ENCODE measurements at places on chromosomes 11 and 22.
A peak's percentile ranks its signal among the peaks of the same experiment; 100 is the strongest.

DNA sequence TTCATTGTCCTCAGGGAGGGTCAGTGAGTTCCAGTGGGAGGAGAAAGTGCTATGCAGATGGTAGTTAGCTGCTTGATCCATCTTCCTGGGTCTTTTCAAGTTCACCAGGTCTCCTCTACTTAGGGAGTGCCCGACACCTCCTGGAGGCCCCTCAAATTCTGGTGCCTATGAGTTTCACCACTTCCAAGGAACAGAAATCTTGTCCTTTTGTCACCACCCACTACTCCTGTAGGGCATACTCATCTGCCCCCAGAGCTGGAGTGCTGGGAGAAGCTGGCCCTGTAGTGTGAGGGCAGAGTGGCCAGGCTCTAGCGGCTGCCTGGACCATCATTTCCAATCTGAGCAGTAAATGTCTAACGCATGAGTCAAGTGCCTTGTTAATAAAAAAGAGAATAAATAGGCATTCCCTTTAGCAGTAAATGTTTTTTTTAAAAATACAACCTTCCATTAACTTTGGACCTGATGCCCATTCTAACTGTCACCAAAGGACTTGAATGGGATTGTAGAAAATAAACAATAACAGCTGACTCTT is 12.5 kb downstream of the IRAG1 start:
- no peak for DNase-seq
- no peaks in the 10 kb centered on the region for H3K36me3 ChIP-seq
- H3K27ac ChIP-seq = no peak overlapping the region
- no peak overlapping the region for H3K4me3 ChIP-seq
- peaks cover 37% of the 10 kb centered on the region for H3K27me3 ChIP-seq

GRCh38 chr11:66922551-66922950 is 35.6 kb downstream of the PC start:
- no peaks in the 10 kb centered on the region for H3K36me3 ChIP-seq
- H3K27me3 ChIP-seq = peaks cover 7% of the 10 kb centered on the region
- no peak overlapping the region for H3K27ac ChIP-seq
- H3K4me3 ChIP-seq = no peak overlapping the region

GRCh38 chr11:91791171-91791468 is 433.5 kb upstream of the FAT3 start:
- DNase-seq = no peak
- H3K27me3 ChIP-seq = no peaks in the 10 kb centered on the region
- H3K36me3 ChIP-seq = no peaks in the 10 kb centered on the region
- H3K4me1 ChIP-seq = peaks cover 3% of the 10 kb centered on the region
- peak overlapping the region; percentile 48 for H3K27ac ChIP-seq
- H3K4me3 ChIP-seq = no peak overlapping the region

- peak; percentile 87 for DNase-seq
- H3K36me3 ChIP-seq = peaks cover 35% of the 10 kb centered on the region
- H3K27me3 ChIP-seq = no peaks in the 10 kb centered on the region
- H3K27ac ChIP-seq = peak overlapping the region; percentile 80
Measured at GRCh38 chr22:30324014-30324730, 2.6 kb downstream of the TBC1D10A start.

DNA sequence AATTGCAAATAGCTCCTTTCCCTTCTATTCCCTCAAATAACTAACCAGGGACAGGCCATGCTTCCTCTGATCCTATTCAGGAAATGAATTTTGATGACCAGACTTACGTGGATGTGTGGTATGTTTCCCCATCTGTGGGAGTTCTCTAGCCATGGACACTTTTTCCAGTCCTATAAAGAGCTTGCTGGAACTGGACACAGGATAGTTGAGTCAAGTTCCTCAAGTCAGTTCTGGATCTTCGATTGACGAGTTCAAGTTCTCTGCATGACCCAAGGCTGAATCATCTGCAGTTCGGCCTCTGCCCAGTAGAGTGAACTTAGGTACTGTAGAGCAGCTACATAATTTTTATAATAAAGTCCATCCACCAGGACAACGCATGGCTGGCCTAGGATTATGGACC is 52.7 kb upstream of the CCND1 start:
- H3K4me3 ChIP-seq = no peak overlapping the region
- DNase-seq = no peak
- no peak overlapping the region for H3K27ac ChIP-seq
- peaks cover 31% of the 10 kb centered on the region for H3K27me3 ChIP-seq

DNA sequence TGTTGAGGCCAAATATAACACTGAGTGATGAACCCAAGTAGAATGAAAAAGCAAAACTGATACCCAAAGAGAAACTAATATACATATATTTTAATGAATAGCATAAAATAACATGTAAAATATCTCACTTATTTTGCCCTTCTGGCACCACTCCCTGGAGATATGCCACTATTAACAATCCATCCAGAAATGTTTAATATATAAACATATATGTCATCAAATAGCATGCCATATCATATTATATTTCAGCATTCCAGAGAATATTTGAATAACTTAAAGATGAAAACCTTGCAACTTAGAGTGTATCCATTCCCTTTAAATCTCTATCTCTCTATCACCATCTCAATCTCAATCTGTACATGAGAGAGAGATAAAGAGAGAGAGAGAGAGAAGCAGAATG is 1073.3 kb upstream of the RAG2 start:
- H3K36me3 ChIP-seq = no peaks in the 10 kb centered on the region
- H3K27ac ChIP-seq = no peak overlapping the region
- no peaks in the 10 kb centered on the region for H3K4me1 ChIP-seq
- H3K4me3 ChIP-seq = no peak overlapping the region
- DNase-seq = no peak

DNA sequence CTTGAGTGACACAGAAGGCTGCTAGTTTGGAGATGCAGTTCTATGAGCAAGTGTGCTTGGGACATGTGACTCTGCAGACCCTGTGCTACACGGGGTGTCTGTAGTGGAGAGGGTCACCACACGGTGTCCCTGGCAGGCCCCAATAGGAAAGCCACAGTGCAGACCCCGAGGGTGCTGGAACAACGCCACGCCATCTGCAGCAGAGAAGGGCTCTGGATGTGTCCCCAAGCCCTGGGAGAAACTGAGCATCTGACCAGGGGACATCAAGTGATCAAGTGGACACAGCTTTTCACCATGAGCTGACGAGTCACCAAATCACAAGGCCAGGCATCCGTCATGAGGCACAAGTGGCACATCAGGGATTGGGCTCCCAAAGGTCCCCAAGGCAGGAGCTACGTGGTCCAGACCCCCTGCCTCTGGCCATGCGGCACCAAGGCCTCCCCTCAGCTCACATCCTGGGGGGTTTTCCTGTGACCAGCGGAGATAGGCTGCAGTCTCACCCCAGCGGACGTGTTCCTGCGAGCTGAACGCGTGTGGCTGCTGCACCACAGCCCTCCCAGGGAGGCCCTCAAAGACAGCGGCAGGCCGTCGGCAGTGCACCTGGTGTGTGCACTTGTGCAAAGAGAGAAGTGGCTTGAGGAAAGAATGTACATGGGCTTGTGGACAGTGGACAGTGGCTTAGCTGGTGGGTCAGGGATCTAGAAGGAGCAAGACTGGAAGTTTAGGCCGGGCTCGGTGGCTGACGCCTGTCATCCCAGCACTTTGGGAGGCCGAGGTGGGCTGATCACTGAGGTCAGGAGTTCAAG is 96.7 kb downstream of the RPS6KA4 start:
- no peaks in the 10 kb centered on the region for H3K4me1 ChIP-seq
- no peak overlapping the region for H3K27ac ChIP-seq
- no peaks in the 10 kb centered on the region for H3K36me3 ChIP-seq
- no peak overlapping the region for H3K4me3 ChIP-seq
- no peak for DNase-seq

GRCh38 chr11:786235-787083 is 3.4 kb downstream of the CEND1 start:
- H3K27me3 ChIP-seq = no peaks in the 10 kb centered on the region
- no peak overlapping the region for H3K27ac ChIP-seq
- H3K36me3 ChIP-seq = peaks cover 2% of the 10 kb centered on the region
- peaks cover 13% of the 10 kb centered on the region for H3K4me1 ChIP-seq
- no peak overlapping the region for H3K4me3 ChIP-seq

All from activated CD8-positive, alpha-beta memory T cell treated with anti-CD3 and anti-CD28 coated beads, Interleukin-2, amount 10 ng/mL, durations not matched to agents 7 days and 5 days (primary cell).